NK-92 treated with Interleukin-12 subunit alpha and Interleukin-12 subunit beta, amount 100 ng/mL, for 24 hours (cell line): ENCODE measurements at places on chromosomes 11 and 22.

- no peak for DNase-seq
Measured at GRCh38 chr11:132099692-132100091, 729.3 kb downstream of the NTM start.

- no peak for DNase-seq
Measured at GRCh38 chr11:76783896-76784813, 999 bp downstream of the TSKU start.

DNA sequence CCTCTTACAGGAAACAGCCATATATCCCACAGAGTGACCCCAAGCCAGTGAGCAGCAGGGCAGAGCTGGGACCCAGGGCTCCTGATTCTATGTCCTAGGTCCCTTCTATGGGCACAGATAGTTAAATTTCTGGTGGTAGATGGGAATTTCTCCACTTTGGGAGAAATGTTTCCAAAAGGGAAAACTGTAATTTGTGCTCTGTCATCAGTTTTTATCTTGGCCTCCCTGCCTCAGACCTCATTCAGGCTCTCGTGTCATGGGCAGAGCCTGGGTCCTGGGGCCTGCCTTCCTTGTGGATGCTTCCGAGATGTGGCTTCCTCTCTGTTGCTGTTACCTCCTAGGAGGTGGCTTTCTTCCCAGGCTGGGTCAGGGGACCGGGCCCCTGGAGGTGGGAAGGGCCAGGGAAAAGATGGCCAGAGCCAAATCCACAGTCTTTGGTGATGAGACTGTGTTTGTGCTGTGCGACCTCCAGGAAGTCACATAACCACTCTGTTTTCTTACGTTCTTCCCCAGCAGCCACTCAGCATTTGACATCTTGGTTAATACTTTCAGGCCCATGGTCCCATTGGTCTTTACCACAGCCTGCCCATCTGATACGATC is 8.6 kb downstream of the LRRC32 start:
- no peak for DNase-seq

- no peak for DNase-seq
Measured at GRCh38 chr11:126265811-126266210, 2.9 kb downstream of the SRPRA start.

- no peak for DNase-seq
Measured at GRCh38 chr22:22879675-22880155, 7.9 kb upstream of the IGLL5 start.

- DNase-seq, result no peak
Measured at GRCh38 chr22:23055449-23056179, 14.7 kb upstream of the GNAZ start.

GRCh38 chr11:21866781-21867180 is 326.1 kb upstream of the ANO5 start:
- DNase-seq, result no peak

DNA sequence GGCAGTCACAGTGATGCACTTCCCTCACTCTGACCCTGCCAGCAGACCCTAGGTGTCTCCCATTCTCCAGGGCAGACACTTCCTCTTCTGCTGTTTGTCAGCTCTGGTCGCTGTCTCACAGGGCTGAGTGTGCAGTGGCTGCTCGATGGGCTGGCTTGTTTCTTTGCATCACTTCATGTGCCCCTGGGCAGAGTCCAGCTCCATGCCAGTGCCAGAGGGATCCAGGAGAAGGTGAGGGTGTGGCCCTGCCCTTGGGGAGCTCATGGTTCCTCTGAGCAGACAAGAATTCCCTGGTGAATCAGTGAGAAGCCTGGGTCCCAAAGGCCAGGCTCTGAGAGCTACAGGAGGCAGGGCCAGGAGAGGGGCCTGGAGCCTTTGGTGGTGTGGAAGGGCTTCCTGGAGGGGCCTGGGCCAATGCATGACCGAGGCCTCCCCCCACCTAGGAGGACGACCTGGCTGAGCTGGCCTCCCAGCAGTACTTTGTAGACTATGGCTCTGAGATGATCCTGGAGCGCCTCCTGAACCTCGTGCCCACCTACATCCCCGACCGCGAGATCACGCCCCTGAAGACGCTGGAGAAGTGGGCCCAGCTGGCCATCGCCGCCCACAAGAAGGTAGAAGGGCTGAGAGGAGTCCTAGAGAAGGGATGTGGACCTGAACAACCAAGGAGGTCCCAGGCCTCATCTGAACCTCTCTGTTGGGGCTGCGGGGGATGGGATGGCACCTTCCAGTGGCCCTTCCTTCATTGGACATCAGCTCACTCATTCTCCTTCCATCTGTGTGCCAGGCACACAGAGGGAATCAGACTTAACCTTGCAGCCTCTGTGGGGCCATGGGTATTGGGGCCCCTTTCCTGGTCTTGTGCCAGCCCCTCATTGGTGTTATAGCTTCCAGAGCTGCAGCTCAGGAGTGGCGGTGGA is 66.1 kb downstream of the MYO7A start:
- no peak for DNase-seq

DNA sequence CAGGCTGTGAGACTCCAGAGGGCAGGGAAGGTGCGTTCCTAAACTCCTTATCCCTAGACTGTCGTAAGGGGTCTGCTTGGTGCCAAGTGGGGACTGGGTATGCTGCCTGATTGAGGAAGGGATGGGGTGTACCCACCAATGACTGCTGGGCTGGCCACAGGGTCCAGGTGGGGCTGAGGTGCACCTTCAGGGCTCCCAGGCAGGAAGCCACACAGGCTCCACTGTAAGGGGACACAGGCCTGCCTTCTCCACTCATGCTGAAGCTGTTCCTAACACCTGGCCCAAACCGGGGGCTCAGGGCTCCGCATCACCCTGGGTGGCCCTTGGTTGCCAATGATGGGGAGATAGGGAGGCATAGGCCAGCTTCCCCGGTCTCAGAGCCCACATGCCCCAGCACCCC is 20.4 kb downstream of the CABP7 start:
- DNase-seq, result no peak

DNA sequence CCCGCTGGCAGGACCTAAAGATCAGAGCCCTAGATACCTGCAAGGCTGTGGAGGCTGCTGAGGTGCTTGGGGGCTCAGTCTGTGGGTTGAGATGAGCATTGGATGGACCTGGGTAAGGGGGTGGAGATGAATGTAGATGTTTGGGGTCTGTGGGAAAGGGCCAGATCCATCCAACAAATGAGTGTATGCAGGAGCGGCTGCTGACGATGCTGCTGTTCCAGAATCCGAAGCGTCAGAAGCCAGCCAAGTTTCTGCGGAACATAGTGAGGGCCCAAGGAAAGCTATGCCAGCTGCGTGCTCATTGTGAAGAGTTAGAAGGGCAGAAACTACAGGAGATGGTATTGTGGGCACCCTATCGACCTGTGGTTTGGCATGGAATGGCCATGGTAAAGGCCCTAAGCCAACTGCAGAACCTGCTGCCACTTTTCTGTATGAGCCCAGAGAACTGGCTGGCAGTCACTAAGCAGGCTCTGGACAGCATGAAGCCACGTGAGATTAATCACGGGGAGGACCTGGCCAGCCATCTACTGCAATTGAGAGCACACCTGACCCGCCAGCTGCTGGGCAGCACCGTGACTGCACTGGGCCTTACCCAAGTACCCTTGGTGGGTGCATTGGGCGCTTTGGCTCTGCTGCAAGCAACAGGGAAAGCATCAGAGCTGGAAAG is 36.6 kb downstream of the RRP8 start:
- DNase-seq, result no peak

GRCh38 chr11:107747622-107748021 is 35.8 kb upstream of the SLN start:
- DNase-seq, result no peak

GRCh38 chr11:33492596-33492995 is 208.0 kb downstream of the C11orf91 start:
- no peak for DNase-seq

DNA sequence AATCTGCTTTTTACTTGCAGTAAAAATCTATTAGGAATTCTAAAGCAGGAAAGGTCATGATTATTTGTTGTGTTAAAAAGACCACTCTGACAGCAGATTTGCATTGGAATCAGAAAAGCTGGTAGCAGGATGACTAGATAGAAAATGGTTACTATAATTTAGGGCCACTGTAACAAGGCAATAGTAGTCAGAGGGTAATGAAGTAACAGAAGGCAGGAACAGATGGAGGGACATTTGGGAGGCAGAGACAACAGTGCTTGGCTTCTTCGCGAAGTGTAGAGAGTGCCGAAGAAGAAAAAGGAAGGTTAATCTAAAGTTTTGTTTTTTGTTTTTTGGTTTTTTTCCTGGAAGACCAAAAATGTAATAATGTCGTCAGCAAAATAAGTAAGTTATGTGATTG is 129.8 kb upstream of the SLC5A12 start:
- DNase-seq, result no peak

DNA sequence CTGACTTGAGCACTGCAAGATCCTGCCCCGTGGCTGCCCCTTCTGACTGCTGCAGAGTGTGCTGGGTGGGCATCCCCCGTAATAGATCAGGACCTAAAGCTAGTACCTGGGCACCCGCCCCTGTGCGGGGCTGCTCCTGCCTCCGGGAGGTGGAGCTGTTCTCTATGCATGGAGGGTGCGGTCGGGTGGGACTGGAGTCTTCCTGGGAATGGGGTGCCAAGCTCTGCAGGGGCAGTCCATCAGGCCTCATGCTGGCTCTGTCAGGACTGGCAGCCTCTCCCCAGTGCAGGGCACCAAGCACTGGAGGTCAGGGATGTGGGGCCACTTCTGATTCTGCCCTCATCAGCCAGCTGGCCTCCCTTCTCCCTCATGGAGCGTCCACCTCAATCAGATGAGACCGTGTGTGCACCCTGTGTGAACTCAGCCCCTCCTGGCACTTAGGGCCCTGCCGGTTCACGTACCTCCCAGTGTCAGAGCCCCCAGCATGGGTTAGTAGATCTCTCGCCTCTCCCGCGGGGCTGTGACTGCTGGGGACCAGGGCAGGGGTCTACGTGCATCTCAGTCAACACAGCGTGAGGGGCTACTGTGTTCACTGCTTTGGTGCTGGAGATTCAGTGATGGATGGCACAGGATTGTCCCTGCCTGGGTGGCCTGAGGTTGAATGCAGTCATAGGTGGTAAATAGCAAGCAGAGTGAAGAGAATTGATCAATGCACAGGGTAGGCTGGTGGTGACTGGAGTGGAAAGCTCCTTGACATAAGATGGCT is 30.8 kb downstream of the MPPED1 start:
- DNase-seq, result no peak

DNA sequence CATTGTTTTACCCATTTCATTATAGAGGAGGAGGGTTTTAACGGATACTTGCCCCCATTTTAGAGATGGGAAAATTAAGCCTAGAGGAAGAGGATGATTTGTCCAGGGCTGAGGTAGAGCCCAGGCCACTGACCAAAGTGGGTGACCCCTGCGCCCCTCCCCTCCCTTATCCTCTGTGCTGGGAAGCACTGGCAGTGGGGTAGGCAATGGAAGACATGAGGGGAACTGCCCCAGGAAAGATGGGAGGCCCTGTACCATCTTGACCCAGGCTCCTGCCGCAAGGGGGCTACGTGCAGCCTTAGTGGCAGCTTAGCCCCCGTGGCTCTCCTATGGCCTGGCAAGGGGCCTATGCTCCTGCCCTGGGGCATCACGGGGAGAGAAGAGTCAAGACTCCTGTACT is 76.4 kb upstream of the MYOD1 start:
- DNase-seq, result no peak

DNA sequence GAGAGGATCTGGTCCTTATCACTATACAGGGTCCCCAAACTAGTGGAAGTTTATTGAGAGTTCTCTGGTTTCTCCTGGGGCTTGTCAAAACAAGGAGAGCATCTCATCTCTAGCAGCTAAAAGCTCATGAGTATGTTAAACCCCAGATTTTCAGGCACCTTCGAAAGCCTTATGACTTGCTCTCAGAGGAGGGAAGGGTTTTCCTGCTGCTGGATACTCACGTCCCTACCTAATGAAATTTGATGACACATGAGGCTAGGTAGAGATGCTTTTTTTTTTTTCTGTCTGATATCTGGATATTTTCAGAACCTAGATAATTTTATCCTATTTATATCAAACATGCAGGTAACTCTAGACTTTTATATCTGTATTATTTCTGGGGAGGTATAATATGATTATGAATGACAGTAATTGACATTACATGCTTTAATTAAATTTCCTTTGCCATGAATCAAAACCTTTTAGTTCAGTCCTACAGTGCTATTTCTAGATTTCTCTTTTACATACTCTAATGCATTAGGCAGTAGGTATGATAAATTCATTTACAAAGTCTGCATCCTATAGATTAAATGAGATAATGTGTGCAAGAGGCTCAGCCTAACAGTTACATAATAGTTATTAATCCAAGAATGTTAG is 73.9 kb downstream of the PARVA start:
- DNase-seq, result no peak

DNA sequence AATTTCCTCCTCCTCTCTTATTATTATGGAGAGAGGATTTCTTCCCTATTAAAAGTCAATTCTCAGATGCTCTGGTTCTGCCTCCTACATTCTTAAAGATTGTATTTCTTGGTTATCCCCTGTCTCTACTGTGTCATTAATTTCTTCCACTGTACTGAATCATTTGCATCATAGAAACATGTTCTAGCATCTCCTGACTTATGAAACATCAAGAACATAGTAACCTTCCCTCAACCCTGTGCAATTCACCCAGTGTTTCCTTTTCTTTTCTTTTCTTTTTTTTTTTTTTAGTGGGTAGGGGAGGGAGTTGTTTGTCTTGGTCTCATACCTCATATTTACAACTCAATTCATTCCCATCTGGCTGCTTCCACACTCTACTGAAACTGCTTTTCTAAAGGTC is 288.0 kb upstream of the PLET1 start:
- no peak for DNase-seq

- no peak for DNase-seq
Measured at GRCh38 chr11:30503156-30503555, 83.0 kb downstream of the MPPED2 start.

DNA sequence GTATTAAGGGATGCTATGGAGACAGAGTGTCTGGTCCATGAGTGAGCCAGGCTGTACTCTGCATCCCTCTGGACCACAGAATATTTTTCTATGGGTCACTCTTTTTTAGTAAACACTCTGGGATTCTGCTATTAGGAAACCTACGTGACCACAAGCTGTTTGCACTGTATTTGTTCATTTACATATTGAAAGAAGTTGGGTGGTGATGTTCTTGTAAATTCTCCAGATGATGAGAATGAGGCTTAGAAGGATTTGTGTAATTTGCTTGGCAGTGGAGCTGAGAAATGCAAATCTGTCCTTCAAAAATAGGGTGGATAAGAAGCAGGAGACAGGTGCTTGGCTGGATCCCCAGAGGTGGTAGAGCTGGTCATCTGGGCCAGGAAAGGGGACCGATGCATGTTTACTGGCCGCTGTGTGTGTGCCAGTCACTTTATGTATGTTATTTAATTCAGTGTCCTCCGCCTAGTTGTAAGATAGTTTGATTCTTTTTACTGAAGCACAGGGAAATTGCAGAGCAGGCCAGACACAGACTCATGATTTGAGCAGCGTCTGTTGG is 63.7 kb upstream of the HEPHL1 start:
- DNase-seq, result no peak

- no peak for DNase-seq
Measured at GRCh38 chr22:49513358-49513851, 314.3 kb downstream of the BRD1 start.

GRCh38 chr11:29985248-29985647 is 31.6 kb downstream of the KCNA4 start:
- DNase-seq, result no peak
